ENCODE measurements at places on chromosomes 3 and 15.

DNA sequence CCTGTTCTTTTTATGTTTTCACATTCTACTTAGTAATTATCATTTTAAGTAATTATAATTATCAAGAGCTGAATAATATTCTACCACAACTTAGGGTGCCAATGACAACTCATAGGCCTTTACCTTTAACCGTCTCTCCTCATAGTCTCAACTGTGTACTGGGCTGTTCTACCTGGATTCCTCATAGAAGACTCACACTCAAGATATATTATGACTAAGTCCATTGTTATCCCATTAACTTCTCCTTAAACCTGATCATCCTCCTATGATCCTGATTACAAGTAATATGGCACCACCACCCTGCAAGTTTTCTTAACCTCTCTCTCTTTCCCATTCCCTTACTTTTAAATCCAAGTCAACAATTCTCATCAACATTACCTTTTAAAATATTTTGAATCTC lies 285.9 kb upstream of the VEPH1 start:
- no peak for DNase-seq

GRCh38 chr15:73965758-73966113 lies 26.4 kb downstream of the STOML1 start:
- no peak for DNase-seq

GRCh38 chr3:23884481-23884880 lies 32.3 kb downstream of the NKIRAS1 start:
- DNase-seq = no peak

DNA sequence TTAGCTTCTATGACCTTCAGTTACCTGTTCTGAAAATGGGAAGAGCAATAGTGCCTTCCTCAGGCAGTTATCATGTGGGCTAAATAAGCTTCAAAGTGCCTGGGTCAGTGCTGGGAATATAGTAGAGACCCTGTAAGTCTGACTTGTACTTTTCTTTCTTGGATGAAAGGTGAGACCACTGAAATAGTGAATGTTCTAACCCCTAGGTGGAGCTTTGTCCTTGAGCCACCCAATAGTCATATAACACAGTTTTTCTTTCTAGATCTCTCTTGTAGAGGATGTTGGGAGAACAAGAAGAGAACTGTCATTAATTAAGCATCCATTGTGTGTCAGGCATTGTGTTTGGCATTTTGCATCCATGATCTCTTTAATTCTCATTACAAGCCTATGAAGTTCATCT lies 13.0 kb upstream of the BFSP2 start:
- no peak for DNase-seq

DNA sequence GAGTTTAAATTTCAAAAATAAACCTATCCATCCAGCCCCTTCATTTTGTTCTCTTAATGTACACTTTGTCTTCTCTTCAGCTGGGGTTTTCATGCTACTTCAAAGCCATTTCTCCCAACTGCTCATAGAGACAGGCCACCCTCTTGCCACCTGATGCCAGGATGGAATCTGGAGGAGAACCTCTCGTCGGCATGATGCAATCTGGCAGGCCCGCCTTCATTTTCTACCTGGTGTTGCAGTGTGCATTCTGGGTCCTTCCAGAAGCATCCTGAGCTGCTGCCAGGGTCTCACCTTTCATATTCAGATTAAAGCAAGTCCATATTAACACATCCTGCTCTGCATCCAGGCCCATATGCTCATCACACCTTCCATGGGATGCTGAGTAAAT lies 60.8 kb downstream of the CTNNB1 start:
- DNase-seq = no peak

DNA sequence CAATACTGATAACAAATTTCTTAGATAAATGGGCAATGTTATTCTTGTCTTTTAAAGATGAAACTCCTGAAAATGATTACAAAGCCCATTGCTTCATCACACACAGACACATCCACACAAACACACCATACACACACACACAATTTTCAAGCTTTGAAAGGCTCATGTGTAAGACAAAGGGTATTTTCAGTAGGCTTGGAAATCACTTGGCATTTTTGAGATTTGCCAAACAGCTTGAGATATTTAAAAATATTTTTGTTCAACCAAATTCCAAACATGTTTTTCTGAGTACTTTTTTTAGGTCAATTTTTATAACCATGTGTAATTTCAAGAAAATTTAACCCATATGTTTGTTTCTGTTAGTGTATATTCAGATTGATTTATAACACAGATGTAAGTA lies 283.7 kb downstream of the ROBO2 start:
- DNase-seq = no peak

DNA sequence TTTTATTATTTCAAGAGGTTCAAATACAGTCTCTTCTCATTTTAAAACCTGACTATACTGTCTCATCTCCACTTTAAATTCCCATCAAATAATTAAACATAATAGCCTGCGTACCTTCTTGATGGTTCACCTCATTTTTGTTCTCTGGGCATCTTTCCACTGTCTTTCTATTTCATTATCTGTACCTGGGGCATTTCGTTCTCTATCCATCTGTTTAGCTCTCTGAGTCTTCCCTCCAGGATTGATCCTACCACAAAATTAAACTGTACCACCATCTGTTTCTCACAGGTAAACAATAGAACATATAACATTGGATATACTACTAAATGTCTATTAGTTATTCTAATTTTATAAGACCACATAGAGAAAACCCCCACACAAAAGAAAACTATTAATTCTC lies 1331.4 kb downstream of the NSUN3 start:
- DNase-seq = no peak

- DNase-seq = no peak
These were observed 87.6 kb downstream of the NEK11 start for GRCh38 chr3:131114256-131114655.

GRCh38 chr3:33004961-33005360 lies 53.5 kb downstream of the CCR4 start:
- DNase-seq = no peak

GRCh38 chr3:40009991-40010390 lies 200.6 kb downstream of the MYRIP start:
- DNase-seq = no peak

DNA sequence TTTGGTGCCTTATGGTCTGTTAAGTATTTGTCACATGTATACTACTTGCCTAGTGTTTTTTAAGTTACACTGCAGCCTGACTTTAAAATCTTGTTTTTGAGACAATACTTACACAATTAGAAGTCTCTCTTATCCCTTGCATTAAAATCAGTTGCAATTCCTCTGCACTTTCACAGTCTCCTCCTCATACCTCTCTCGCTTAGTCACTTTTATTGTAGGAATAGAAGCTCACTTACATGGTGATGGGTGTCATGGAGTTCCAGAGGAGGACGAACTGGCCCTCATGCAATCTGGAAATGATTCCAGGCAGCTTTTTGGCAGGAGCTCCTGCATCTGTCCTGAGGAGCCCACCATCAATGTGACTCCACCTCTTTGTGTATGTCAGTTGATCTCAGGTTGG lies 238.4 kb upstream of the TBC1D5 start:
- DNase-seq = no peak

DNA sequence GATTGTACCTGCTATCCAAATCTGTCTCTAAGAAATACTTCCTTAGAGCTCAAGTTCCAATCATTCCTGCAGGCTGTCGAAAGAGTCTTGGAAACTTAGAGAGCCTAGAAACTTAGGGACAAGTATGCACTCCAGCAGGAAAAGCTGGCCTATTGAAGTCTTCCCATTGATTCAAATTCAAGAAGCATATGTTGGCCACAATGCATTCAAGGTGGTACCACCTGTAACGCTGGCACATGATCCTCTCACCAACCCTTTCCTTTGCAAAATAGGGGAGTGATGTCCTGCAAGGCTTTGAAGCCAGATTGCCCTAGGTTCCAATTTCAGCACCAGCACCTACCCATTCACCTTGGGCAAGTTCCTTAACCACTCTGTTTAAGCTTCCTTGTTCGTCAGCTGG lies 6.0 kb downstream of the ADAMTS9 start:
- no peak for DNase-seq

GRCh38 chr3:79818015-79818414 lies 50.2 kb upstream of the ROBO1 start:
- no peak for DNase-seq

DNA sequence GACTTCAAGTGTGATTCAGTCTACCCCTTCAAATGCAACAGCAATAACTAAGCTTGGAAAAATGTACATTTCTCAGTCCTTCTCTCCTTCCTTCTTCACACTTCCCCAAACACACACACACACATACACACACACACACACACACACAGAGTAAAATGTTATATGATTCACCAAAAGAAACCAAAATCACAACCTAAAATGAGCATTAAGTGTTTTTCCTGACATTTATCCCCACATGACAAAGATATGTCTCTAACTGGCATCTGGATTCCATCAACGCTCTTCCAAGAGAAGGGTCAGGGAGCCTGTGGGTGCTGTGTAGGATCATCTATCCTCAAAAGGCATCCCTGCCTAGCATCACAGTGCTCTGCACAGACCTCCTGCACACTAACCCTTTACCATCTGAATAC lies 21.0 kb downstream of the PDZRN3 start:
- peak; percentile 55 for DNase-seq

GRCh38 chr3:66762916-66763693 lies 235.0 kb upstream of the KBTBD8 start:
- no peak for DNase-seq

GRCh38 chr3:155241579-155241978 lies 51.9 kb downstream of the STRIT1 start:
- DNase-seq = no peak

DNA sequence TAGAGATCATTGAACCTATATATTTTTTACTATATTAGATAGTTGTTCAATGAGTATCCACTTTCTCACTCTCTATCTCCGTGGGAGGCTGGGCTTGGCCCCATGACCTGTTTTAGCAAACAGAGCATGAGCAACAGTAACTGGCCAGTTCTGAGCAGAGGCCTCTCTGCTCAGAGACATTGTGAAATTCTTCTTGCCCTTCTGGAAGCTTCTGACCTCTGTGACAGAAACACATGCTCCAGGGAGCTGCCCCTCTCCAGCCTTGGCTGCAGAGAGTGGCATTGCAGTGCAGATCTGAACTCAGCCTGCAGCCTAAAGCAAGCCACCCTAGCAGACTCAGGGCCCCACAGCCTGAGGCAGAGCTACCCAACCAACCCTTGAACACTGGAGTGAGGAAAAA lies 20.5 kb downstream of the FAM240A start:
- DNase-seq = no peak

DNA sequence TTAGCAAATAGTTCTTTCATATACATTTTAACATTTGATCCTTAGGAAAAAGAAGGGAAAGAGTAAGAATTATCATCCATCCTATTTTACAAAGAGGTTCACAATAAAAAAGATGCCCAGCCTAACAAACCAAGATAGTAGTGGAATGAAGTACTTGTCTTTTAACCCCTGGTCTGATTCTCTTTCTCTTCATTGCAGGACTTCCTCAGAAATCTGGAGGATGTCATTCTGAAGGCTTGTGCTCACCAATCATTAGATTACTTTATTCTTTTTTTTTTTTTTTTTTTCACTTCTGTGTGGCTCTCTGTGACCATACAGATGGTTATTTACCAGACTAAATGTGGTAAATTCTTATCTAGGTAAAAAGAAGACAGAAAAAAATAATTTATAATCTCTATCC lies 7.0 kb downstream of the HDGFL3 start:
- no peak for DNase-seq

DNA sequence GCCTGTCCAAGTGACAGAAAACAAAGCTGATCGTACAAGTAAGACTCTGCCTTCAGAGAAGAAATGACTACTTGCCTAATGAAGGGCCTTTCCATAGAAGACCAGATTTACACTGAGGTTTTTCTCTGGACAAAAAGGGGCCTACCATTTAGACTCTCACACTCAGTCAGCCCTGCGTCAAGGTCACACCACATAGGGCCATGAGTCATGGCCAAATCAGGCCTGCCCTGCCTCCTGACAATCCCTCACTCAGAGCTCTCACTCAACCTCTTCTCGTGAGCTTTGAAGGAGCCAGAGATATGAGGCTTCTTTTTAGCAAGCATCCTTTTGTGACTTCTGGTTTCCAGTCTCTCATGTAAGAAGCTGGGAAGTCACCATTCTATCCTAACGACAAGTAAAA lies 68.1 kb upstream of the NMNAT3 start:
- DNase-seq = no peak

DNA sequence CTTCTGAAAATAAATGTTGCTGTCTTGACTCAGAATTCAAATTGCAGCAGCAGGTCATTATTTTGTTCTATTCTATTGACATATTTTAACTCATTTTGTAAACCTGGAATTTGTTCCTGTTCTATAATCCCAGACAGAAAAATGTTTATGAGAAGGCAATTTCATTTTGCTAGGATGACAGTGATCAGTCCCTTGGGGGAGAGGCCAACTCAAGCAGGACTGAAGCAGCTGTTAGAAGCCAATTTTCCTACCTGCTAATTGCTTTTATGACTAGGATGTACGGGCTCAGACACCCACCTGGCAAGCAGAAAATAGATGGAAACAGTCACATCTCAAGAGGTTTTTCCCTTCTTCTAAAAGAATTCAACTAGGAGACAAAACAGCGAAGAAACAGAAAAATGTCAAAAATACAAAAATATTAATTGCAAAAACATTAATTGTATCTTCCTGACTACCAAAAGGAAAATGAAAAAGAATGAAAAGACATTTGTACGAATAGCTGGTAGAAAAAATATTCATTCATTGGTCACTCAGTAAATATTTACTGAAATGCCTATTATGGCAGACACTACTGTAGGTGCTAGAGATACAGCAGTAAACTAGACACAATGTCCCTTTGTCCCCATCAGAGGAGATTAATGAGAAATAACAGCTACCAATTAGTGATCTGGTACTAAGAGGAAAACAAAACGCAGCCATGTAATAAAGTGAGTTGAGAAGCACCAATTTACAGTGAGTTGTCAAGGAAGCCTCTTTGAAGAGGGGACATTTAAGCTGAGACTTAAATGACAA lies 73.5 kb downstream of the PEAK1 start:
- DNase-seq = no peak

GRCh38 chr3:191148131-191148530 lies 50.9 kb upstream of the OSTN start:
- DNase-seq = no peak

DNA sequence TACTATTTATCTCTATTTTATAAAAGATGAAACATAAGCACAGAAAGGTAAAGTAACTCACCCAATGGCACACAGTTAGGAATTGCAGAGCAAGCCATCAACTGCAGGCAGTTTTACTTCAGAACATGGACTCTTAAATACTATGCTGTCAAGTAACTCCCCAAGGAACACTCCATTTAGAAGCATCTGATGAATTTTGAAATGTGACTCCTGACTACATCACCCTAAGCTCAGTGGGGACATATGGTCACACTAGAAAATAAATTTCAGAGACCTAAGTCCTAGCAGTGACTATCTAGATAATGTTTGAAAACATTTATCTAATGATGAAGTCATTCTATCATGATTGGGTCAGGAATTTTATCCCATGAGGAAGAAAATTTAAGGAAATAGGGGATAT lies 272.8 kb upstream of the ARRDC4 start:
- DNase-seq = no peak

DNA sequence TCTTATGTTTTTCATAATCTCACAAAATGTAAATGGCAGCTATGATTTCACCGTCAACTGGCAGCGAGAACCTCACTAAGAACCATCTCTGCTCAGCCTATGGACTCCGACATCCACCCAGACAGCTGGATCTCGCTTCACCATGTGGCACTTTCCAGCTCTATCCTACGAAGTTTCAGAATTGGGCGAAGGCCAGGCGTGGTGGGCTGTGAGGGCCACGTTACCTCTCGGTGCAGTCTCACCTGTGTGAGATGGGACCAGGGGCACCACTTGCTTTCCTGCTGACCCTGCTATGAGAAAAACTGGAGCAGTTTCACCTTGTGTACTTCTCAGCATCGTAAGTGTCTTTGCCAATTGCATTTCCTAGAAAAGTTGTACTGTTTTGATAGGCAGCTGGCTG lies 32.3 kb downstream of the CHDH start:
- no peak for DNase-seq
